ENCODE measurements at places on chromosomes 11 and 22.

DNA sequence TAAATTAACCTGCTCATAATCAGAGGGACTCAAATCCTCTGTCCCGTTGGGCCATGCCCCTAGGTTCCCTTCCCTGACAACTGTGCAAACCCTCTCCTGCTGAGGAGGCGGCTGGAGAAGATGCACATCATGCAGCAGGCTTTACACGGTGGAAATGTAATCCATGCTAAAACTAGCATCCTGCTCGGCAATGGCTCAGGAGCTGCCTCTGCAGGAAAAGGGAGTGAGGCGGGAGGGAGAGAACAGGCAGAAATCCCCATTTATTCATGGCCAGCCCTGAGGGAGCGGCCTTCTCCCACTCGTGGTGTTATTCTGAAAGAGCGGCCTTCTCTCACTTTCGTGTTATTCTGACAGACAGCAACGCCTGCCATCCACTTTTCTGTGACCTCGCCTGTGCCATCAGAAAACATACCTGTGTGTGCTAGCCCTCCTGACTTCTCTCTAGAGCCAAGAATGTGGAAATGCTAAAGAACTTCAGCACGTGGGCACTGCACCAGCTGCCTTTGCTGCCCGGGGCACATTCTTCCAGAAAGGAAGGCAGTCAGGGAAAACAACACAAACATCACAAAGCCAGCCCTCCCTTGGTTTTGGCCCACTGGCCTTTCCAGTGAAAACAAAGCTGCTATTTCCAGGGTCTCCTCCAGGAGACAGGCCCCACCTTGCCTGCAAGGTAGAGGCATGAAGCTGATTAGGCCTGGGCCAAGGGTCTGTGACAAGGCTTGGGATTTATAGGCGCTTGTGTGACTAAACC lies 62.9 kb upstream of the BID start:
- no peak for DNase-seq

DNA sequence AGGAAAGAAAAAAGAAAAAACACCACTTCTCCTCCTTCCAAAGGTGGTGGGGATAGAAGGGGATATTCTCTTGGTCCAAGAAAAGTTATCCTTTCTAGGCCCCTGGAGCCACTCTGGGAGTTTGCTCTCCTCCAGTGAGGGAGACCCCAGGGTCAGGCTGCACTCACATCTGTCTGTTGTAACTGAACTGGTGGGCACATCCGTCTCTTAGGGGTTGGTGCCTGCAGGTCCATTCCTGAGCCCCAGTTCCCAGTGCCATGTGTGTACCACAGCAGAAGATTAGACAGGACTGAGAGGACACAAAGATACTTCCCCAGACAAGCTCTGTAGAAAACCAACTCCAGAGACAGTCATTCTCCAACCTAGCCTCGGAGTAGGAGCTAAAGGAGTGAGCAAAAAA lies 3.1 kb upstream of the ATG2A start:
- DNase-seq = no peak

DNA sequence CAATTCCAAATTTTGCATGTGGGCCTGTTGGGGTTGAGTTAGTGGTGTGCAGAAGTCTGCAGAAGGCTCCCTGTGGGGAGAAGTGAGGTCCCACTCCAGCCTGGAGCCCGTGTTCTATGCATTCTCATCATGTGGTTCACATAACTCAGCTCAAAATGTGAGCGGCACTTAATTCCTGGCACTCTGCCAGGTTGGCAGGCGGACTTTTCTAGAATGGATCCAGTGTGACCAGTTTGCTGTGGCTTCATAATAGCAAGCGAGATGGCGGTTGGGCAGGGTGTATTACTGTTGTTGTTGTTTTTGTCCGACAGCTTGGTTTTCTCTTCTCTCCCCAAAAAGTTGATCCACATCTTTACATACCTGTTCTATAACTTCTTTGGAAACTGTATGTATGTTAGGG lies 146.8 kb upstream of the TTC12 start:
- no peak for DNase-seq

GRCh38 chr11:9138612-9139579 lies 47.5 kb upstream of the SCUBE2 start:
- DNase-seq = peak; percentile 47

DNA sequence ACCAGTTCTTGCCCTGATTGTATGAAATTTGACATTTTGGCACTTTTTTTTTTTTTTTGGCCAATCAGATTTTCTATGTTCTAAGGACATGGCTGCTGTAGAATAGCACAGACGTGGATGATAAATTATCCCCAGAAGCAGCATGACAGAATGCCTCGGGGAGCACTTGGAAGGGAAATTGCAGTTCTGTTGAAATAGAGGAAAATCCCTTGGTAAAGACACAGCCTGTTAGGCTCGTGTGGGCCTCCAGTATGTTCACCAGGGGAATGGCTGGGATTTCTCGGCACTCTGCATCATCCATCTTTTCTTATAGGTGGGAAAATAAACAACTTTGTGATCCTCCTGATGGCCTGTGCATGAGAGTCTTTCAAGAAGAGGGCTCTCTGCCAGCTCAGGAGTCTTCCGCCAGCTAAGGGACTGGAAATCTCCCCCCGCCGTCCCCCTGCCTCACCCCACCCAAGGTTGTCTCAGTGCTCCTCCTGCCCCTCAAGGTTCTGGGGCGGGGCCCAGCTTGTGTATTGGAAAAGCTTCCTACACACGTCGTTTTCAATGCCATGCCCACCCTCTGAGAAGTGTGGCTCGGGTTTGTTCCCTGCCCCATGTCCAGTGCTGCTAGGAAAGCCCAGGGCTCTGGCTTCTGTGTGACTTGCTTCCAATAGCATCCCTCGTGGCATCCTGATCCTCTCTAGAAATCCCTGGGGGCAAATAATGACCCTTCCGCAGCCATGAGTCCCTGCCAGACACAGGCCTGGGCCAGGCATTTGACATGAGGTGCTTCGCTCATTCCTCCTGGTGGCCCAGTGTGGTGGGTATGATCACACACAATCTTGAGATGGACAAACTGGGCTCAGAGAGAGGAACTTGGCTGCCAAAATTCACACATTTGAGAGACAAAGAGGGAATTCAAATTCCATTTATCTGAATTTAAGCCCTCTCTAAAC lies 70.6 kb upstream of the ATXN10 start:
- DNase-seq = no peak

GRCh38 chr11:111283945-111284481 lies 14.3 kb upstream of the POU2AF3 start:
- no peak for DNase-seq

- no peak for DNase-seq
Measured at GRCh38 chr11:77069336-77069968, 2.7 kb downstream of the CAPN5 start.

- DNase-seq = no peak
Measured at GRCh38 chr11:35218956-35219355, 80.0 kb downstream of the CD44 start.

- DNase-seq = no peak
Measured at GRCh38 chr22:38107692-38108515, 2.6 kb downstream of the BAIAP2L2 start.

GRCh38 chr11:18727479-18728236 lies 1.7 kb upstream of the IGSF22 start:
- peak; percentile 55 for DNase-seq

- no peak for DNase-seq
Measured at GRCh38 chr11:65226103-65226442, 35.7 kb upstream of the POLA2 start.

DNA sequence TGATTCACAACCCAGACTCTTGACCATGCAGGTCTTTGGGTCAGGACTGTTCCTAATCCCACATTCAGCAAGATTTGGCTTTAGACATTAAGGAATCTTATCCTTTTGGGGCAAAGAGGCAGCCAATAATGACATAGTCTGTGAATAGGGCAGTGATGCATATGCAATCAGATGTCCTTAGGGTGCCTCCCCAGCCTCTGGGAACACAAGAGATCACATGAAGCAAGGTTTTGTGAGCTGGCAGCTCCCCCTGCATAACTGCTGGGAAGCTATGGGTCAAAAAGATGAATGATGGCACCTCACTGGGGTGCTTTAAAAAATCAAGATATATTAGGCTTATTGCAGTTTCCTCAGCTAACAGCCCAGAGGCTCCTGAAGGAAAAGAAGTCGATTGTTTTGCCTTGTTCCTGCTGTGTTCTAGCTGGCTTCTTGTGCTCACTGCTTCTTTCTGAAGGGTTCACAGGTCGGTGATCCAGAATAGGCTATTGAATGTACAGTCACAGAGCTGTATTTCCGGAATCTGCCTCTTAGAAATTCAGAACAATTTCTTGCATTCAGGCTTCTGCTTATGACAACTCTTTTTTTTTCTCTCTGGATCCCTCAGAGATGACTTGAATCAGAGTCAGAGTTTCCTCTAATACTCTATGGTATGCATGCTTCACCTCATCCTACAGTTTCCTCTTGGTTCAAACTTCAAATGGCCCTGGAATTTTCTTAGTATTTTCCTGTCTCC lies 31.7 kb downstream of the INSC start:
- DNase-seq = no peak

- no peak for DNase-seq
Measured at GRCh38 chr11:114008331-114008730, 33.4 kb downstream of the HTR3A start.

DNA sequence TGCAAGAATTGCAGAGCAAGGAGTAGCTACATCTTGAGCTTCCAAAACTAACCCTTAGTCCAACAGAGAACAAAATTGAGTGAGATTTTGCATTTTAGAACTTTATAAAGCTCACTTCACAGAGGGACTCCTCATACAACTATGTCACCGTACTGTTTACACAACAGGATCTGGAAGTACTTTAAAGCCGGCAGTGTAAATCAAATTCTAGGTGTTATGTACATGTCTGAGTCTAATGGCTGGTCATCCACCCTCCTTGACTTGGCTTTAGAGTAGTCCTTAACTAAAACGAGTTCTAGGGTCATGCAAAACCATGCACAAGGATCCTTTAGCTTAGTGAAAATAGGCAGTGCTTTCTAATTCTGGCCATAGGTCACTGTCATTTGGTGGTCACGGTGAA lies 23.5 kb downstream of the IRAG1 start:
- no peak for DNase-seq

DNA sequence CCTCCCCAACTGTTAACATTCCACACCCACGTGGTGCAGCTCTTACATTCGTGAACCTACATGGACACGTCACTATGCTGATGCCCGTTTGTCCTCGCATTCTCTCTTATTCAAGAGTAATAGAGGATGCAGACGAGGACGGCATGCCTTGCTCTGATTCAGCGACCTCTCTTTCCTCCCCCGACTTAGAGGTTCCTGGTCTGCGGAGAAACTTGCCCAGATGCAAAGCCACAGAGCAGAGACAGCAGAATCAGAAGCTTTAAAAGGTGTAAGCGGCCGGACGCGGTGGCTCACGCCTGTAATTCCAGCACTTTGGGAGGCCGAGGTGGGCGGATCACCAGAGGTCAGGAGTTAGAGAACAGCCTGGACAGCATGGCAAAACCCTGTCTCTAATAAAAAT lies 288.0 kb downstream of the NTM start:
- no peak for DNase-seq

- no peak for DNase-seq
Measured at GRCh38 chr11:66333896-66334604, 2.2 kb downstream of the RIN1 start.

DNA sequence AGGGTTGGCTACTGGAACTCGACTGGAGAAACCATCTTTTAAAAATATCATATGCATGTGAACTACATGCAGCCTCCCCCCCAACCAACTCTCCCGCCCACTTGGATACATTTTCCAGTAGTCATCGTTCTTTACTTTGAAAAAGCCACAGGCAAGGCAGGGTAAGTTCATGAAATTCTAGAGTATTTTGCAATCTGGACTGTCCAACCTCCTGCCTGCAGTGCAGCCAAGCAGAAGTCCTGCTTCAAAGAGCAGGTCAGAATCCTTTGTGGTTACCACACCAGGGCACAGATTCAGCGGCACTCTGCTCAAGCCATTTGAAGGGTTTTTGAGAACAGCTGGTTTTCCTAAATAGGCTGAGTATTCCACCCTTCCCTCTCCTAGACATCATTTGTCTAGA lies 12.1 kb downstream of the ELF5 start:
- DNase-seq = no peak

DNA sequence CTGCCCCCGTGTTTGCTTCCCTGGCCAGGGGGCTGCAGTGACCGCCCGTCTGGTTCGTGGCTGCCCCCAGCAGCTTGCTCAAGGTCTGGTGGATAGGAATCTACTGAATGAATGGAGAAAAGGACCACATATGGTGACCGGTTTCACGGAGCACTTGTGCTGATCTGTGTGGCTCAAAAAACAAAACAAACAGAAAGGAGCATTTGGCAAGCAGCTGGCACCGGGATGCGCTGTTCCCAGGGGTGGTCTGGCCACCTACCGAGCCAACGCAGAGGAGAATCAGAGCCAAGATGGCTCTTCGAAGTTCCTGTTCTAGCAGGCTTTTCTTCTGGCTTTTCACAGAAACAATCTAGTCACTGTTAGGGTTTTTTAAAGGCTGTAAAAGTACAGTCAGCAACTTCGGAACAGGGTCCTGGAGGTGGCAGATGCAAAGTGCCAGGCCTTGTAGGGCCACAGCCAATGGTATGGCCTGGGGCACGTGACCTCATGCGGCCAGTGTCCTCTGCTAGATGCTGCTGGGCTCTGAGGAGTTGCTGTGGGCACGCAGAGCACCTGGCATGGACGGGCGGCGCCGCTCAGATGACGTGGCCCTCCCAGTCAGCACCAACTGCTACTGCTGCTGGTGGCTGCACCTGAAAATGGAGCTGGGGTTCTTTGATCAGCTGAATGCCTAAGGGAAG lies 27.3 kb upstream of the PACSIN2 start:
- no peak for DNase-seq

DNA sequence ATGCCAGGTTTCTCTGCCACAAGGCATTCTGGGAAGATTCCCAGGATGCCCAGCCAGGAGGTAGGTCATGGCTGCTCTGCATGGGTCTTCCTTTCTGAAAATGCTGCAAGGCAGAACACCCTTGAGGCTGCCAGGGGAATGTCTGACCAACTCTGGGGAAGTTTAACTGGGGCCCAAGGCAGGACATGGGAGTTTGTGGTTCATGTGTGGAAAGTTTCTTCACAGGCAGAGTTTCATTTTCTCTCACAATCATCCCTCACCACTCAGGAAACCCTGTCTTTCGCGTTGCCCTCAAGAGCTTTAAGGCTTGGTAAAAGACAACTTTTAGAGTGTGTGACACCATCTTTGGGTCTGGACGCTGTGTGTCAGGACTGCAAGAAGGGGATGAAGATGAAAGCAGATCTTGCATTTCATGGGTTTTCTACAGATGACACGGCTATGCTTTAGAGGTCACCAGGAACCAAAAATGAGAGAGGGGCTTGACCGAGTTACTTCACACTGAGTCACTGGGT lies 133.5 kb downstream of the CD44 start:
- peak; percentile 42 for DNase-seq

GRCh38 chr11:19867064-19867463 lies 154.4 kb downstream of the NAV2 start:
- DNase-seq = no peak

GRCh38 chr11:61967924-61968757 lies 707 bp upstream of the FTH1 start:
- DNase-seq = peak; percentile 24

DNA sequence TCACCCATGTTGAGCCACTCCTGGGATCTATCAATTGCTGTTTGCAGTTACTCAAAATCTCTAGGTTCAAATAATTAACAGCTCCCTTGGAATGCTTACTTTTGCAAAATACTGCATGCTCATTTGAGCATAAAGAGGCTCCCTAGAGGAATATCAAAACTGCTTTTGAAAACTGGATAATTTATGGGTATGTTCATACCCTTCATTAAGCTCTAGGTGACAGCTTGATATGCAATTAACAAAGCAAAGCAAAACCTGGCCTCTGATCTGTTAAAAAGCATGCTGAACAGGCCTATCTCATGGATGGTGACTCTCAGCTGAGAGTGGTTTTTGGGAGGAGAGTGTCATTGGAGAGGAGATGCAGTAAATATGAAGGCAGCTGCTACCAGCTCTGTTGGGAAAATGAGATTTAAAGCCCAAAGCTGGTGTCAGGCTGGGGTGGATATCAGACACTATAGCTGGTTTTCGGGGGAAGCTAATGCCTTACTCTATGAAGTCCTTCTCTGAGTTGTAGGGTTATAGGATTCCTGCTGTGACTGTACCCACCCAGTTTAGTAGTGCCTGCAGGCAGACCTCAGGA lies 110.9 kb downstream of the RASSF10 start:
- DNase-seq = no peak
